ENCODE measurements at places on chromosomes 12 and 14.

GRCh38 chr12:120903412-120904196, 554 bp downstream of the SPPL3 start:
- peak; percentile 13 for DNase-seq

- DNase-seq: peak; percentile 35
Observed at GRCh38 chr14:66403183-66403582, 83.0 kb upstream of the CCDC196 start.

GRCh38 chr12:77382096-77382742, 316.9 kb upstream of the E2F7 start:
- no peak for DNase-seq

DNA sequence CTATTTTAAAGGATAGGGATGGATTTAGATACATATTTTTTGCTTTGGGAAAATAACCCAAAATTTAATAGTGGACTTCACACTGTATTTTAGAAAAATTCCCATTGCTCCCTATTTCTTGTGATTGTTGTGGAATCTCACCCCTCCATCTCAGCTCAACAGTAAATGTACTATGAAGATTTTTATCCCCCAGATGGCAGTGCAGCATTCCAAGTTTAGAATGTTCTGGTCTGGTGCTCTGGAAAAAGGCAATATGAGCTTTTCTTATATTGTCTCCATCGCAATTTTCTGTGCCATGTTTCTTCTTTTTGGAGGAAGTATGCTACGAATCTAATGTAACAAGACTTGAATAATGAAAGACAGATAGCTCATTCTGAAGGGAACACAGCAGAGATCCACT, 471.7 kb upstream of the SYT1 start:
- peak; percentile 85 for DNase-seq

GRCh38 chr14:92417759-92418158, 94.8 kb downstream of the SLC24A4 start:
- DNase-seq: no peak

DNA sequence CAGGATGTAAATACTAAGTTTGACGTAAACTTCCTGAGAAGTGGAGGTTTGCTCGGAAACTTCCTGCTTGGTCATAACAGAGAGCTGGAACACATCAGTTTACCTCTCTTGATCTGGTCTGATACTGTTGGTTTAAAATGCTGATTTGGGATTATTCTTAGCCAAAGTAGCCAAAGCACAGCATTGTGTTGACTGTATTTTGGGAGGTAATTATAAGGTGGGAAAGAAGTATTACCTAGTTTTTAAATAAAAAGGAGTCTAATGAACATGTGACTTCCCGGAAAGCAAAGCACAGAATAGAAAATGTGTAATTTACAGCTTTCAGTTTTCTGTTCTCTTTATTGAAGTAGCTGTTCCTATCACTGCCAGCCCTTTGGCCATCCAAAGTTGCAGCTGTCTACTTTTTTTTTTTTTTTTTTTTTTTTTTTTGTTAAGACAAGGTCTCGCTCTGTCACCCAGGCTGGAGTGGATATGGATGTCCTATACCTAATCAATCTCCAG, 52.2 kb upstream of the SRP54 start:
- no peak for DNase-seq

- no peak for DNase-seq
Observed at GRCh38 chr12:110537605-110538409, 35.7 kb downstream of the RAD9B start.

DNA sequence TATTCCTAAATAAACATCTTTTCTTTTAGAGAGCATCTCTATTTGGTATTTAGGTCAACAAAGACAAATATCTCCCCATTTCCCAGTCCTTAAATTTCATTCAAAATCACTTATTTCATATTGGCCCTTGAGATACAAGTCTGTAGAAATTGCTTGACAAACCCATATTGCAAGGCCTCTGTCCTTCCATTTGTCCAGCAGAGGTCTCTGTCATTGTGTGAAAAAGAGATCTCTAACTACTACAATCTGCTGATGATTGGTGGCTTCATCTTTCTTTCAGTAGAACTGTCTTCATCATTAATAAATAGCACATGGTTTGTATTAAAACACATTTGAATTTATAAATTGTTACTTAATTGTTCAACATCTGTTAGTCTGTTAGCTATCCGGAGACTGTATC, 252.6 kb downstream of the ACSS3 start:
- DNase-seq: no peak

- DNase-seq: peak; percentile 40
Observed at GRCh38 chr12:51371295-51371953, 19.8 kb downstream of the GALNT6 start.

GRCh38 chr14:73760598-73761586, 46.7 kb upstream of the PNMA1 start:
- no peak for DNase-seq

DNA sequence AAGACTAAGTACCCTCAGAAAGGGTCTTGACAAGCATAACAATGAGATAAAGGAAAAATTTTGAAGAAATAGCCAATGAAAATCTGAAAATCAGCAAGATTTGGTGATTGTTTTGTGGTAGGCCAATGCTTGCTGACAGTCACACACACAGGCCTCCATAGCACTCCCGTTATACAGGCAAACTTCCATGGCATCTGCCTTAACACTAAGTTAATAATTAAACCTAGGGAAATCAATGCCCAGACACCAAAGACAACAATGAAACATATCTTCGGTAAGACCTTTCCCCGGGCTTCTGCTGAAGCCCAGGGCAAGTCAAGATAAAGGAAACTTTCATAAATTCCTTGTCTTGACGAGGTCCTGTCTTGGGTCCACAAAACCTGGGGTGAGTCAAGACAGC, 18.6 kb upstream of the RERGL start:
- DNase-seq: no peak

- no peak for DNase-seq
Observed at GRCh38 chr12:112294793-112295192, 87.4 kb downstream of the HECTD4 start.

DNA sequence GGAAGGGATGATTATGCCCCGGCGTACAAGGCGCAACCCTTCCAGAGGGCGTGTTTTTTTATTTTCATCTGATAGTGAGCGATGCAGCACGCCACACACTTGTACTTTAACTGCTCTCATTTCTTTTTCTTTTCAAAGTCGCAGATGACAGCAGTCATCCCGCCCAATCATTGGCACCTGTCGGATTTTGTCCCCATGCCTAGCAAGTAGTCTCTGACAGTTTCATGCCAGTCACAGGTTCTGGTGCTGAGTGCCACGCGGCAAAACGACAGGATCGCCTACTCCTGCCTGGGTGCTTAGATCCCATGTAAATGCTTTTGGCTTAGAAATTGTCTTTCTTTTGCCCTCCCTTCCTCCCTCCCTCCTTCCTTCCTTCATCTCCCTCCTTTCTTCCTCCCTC, 117.7 kb downstream of the GLT1D1 start:
- no peak for DNase-seq

DNA sequence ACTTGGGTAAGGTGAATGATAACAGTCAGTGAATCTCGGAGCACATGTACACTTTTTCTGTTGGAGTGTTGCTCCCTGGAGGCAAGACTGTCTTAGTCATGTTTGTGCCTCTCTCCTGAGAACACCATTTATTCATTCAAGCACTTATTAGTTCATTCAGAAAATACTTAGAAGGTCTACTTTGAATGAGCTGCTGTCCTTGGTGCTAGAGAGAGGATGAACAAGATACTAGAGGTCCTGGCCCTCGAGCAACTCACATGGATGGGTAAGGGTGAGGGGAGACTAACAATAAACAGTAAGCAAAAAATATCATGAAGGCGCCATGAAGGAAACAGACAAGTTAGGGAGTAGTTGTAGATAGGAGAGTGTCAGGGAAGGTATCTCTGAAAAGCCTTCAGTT, 17.1 kb upstream of the SAMD4A start:
- DNase-seq: no peak

Data from brain (organoid and tissue), 16 donors.